ENCODE measurements at places on chromosomes 7 and 10.

DNA sequence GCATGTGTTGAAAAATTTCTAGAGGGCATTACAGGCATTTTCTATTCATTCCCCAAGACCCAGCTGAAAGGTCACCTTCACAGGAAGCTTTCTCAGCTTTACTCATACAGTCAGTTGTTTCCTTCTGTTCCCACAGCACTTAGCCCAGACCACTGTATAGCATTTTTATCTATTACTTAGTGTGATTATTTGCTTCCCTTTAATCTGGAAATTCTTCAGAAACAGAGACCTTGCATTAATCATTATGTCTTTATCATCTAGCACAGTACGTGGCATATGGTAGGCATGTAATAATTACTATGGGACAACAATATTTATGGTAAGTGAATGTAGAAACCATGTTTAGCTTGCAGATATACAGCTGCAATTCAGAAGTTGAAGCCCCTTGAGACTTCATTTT lies 38.2 kb upstream of the CDK6 start:
- peaks cover 9% of the 10 kb centered on the region for H3K27me3 ChIP-seq
- no peak overlapping the region for H3K4me3 ChIP-seq
- H3K27ac ChIP-seq = no peak overlapping the region
- peaks cover 13% of the 10 kb centered on the region for H3K36me3 ChIP-seq
- no peak for DNase-seq
- peaks cover 19% of the 10 kb centered on the region for H3K4me1 ChIP-seq

- peaks cover 9% of the 10 kb centered on the region for H3K27me3 ChIP-seq
- DNase-seq = no peak
- no peaks in the 10 kb centered on the region for H3K36me3 ChIP-seq
- H3K4me3 ChIP-seq = no peak overlapping the region
Observed at GRCh38 chr7:156568258-156568657, 72.3 kb upstream of the RNF32 start.

DNA sequence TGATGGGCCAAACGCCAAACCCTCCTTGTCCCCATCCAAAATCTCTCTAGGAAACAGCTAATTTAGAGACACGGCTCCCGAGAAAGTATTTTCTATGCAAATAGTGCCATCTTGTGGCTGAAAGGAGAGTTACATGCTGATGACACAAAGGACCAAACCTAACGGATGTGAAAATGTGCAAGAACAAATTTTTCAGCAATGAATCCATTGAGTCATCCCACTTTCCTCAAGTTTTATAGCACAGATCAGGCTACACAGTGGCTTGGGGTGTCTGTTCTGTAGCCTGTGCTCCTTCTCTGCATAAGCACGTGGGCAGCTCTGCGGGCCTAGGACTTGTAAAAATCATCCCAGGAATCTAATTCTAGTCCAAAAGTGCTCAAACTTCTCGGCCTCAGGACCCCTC lies 154.8 kb upstream of the PRR15 start:
- peaks cover 20% of the 10 kb centered on the region for H3K27me3 ChIP-seq
- H3K4me3 ChIP-seq = no peak overlapping the region
- no peaks in the 10 kb centered on the region for H3K4me1 ChIP-seq
- no peak overlapping the region for H3K27ac ChIP-seq
- no peak for DNase-seq

DNA sequence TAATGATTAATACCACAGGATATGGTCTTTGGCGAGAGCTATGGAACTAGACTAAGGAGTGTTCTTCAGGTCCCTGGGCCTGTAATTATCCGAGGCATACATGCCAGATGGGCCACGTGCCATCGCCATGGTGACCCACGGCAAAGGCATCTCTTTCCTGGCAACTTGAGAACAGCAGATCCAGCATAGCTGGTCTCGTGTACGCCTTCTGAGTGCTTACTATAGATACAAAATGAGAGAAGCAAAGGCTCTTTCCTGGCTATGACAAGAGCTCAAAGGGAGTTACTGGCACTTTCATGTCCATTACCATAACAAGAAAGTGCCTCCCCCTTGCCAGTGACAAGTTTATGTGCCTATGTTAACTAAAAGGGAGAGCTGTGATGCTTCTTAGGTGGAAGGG lies 26.0 kb upstream of the GLI3 start:
- no peak overlapping the region for H3K4me3 ChIP-seq
- no peak overlapping the region for H3K27ac ChIP-seq
- no peaks in the 10 kb centered on the region for H3K27me3 ChIP-seq
- DNase-seq = no peak

- H3K27me3 ChIP-seq = peaks cover 3% of the 10 kb centered on the region
- no peak overlapping the region for H3K4me3 ChIP-seq
- peaks cover 3% of the 10 kb centered on the region for H3K4me1 ChIP-seq
- no peaks in the 10 kb centered on the region for H3K36me3 ChIP-seq
- no peak for DNase-seq
Observed at GRCh38 chr7:2886391-2886790, 42.3 kb upstream of the GNA12 start.

DNA sequence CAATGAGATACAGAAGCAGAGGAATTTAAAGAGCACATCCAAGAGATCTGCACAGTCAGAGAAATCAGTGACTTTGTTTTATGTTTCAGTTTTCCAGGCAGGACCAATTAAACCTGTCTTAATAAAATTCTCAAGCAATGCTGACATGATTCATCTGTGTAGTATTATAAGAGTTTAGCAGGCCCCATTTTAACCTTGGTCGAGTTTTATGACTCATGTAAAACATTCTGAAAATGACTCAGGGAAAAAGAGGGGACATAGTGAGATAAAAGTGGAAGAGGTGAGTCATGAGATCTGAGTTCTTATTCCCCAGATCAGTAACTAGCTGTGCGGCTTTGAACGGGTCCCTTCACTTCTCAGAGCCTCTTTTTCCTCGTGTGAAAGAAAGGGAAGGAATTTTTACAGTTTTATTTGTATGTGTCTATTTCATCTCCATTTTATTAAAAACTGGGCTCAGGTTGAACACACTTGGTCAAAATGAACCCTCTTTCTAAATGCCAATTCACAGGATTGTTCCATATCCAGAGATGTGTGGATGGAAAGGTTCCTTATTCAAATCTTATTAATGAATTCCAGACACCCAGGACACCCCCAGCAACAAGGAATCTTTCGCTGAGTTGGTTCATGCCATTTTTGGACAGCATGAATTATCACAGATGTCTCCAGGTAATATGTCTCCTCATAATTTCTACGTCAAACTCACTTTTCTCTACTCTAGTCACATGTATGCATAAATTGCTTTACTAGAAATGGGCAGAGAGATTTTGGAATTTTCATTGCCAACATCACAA lies 143.2 kb downstream of the JAZF1 start:
- peaks cover 2% of the 10 kb centered on the region for H3K27me3 ChIP-seq
- DNase-seq = no peak
- H3K4me1 ChIP-seq = peaks cover 2% of the 10 kb centered on the region
- H3K36me3 ChIP-seq = peaks cover 2% of the 10 kb centered on the region
- no peak overlapping the region for H3K4me3 ChIP-seq
- H3K27ac ChIP-seq = no peak overlapping the region

GRCh38 chr10:63265683-63266235 lies 132.6 kb downstream of the NRBF2 start:
- peak overlapping the region; percentile 96 for H3K27ac ChIP-seq
- peak overlapping the region; percentile 96 for H3K4me3 ChIP-seq
- no peaks in the 10 kb centered on the region for H3K27me3 ChIP-seq
- H3K4me1 ChIP-seq = peaks cover 24% of the 10 kb centered on the region

GRCh38 chr10:88125766-88126165 lies 262.3 kb downstream of the PTEN start:
- H3K4me1 ChIP-seq = peaks cover 2% of the 10 kb centered on the region
- no peak overlapping the region for H3K4me3 ChIP-seq
- peaks cover 8% of the 10 kb centered on the region for H3K27me3 ChIP-seq
- H3K27ac ChIP-seq = no peak overlapping the region

GRCh38 chr7:47806701-47807103 lies 141.6 kb downstream of the PKD1L1 start:
- H3K27me3 ChIP-seq = peaks cover 4% of the 10 kb centered on the region
- DNase-seq = no peak
- H3K4me3 ChIP-seq = no peak overlapping the region
- H3K4me1 ChIP-seq = no peaks in the 10 kb centered on the region
- no peak overlapping the region for H3K27ac ChIP-seq

- peaks cover 20% of the 10 kb centered on the region for H3K4me1 ChIP-seq
- H3K27me3 ChIP-seq = no peaks in the 10 kb centered on the region
- no peak for DNase-seq
- H3K4me3 ChIP-seq = no peak overlapping the region
- peaks cover 8% of the 10 kb centered on the region for H3K36me3 ChIP-seq
Observed at GRCh38 chr7:1100834-1101562, 13.1 kb downstream of the GPER1 start.

- DNase-seq = no peak
- H3K27me3 ChIP-seq = peaks cover 15% of the 10 kb centered on the region
- H3K4me3 ChIP-seq = no peak overlapping the region
- no peak overlapping the region for H3K27ac ChIP-seq
- no peaks in the 10 kb centered on the region for H3K36me3 ChIP-seq
Observed at GRCh38 chr10:49758249-49758930, 3.7 kb downstream of the OGDHL start.

DNA sequence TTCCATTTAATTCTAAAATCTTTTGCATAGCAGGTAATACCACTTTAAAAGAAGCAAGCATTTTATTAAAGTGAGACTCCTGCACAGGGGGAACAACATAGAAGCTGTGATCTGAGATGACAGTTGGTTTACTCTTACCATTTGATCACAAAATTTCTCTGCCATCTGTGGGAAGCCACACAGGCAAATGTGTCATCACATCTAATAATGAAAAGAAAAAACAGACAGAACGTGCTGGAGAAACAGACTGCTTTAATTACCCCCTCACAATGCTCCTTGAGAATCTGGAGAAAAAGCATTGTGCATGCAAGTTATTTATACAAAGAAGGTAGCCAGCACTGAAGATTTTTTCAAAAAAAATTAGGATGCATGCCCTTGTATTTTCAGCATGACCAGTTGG lies 165.2 kb upstream of the PTER start:
- peaks cover 6% of the 10 kb centered on the region for H3K27me3 ChIP-seq
- H3K36me3 ChIP-seq = no peaks in the 10 kb centered on the region
- no peak overlapping the region for H3K4me3 ChIP-seq
- no peak overlapping the region for H3K27ac ChIP-seq
- H3K4me1 ChIP-seq = no peaks in the 10 kb centered on the region
